ENCODE measurements at places on chromosomes 12 and 14.

GRCh38 chr14:105891631-105892452, 365.5 kb downstream of the TMEM121 start:
- DNase-seq, result no peak

DNA sequence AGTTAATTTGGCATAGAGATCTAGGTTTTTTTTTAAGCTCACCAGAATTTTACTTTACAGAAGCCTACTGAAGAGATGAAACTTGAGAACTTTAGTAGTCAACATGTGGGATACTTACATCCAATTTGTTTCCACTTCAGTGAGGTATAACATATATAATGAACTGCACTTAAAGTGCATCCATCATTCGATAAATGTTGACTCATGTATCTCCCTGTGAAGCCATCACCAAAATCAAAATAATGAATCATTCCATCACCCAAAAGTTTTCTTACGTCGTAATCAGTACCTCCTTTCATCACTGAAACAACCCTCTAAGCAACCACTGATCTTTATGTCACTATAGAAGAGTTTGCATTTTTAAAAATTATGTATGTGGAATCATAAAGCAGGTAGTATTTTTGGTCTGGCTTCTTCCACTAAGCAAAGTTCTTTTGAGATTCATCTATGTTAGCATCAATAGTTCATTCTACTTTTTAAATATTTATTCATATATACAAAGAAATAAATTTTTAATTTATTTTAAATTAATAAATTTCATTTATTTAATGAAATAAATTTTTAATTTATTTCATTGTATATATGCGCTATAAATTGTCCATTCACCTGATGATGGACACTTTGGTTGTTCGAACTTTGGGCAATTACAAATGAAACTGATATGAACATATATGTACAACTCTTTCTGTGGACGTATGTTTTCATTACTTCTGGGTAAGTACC, 2.0 kb upstream of the CPNE8 start:
- no peak for DNase-seq

GRCh38 chr14:77120771-77121743, 20.5 kb downstream of the ZDHHC22 start:
- no peak for DNase-seq

DNA sequence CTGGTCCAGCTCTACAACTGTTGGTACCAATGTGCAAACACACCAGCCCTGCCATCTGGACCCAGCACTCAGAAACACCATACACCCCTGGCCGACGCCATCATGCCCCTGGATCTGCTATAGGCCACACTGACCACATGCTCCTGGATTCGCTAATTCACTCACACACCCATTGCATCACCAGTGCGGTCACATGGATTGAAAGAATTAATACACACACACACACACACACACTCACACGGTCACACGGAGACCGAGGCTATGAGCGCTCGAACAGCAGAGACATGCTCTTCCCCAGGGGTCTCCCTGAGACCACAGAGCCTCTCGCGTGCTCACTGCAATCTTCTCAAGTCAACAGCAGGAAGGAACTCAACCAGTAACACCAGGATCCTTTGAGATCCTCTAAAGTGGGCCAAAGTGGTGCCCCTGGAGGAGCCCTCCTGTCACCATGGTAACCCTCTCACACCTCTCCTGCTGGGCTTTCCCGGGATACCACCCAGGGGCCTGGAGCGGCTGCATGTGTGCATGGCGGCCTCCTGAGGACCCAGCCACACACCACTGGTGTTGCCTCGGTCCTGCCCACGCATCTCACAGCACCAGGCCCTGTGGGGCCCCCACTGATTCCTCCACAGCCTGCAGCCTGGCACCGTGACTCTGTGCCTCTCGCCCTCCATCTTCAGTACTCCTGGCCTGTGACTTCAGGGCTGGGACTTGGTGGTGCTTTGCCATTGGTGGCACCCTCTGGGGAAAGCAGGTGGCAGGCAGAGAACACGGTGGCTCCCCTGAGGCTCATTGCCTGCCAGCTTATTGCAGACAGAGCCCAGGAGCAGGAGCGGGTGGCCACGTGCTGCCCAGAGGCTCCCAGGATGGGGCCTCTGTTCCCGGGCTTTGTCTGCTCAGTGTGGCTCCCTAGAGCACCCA, 15.1 kb downstream of the LRTM2 start:
- no peak for DNase-seq

DNA sequence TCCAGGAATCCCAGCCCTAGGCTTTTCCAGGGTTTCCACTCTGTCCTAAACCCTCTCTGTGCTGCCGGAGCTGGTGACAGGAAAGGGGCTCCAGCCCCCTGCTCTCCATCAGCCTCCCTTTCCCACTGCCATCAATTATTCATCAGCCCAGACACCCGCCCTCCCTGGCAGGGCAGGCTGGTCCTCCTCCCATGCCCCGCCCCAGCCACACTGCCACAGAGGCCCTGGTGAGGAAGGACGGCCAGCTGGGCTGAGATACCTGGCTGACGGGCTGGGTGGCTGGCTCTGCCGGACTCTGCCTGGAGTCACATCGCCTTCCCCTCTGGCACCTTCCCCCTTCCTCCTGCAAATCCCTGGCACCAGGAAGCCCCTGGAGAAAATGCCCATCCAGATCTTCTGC, 11.9 kb upstream of the SMARCD1 start:
- no peak for DNase-seq

DNA sequence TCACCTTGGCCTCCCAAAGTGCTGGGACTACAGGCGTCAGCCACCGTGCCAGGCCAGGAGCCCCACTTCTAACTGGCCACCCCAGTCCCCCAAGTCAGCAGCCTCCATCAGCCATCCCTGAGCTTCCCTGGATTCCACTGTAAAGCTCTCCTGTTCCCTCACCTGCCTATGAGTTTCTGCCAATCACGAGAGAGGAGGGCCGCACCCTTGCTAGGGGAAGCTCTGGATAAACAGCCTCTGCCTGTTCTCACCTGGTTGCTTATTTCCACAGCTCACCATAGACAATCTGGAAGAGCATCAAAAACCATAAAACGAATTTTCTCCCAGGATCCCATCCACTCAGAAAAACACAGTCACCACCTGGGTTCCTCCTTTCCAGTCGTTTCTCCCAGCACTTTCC, 5.0 kb downstream of the CDCA4 start:
- no peak for DNase-seq

- DNase-seq, result no peak
Observed at GRCh38 chr14:31172084-31172483, 35.5 kb downstream of the HECTD1 start.
